OCI-M1 (cell line): ENCODE measurements at places on chromosomes 16 and 17.

- no peak for DNase-seq
Observed at GRCh38 chr16:57316390-57317017, 32.0 kb upstream of the PLLP start.

DNA sequence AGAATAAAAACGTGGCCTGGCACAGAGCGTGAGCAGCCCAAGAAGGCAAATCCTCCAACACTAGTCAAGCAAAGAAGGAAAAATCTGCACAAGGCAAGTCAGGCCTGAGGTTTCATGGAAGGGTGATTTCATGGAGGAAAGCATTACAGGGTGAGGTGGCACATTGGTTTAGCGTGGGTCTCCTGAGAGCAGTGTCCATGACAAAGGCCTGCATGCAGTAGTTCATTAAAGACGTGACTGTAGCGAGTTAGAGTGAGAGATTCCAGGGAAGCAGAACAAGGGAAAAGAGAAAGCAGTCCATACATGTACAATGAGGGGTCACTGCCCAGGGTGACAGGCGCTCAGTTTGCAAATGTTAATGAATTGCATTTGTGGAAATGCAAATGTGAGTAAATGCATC lies 285.0 kb upstream of the ERCC4 start:
- DNase-seq, result no peak

- peak; percentile 68 for DNase-seq
Observed at GRCh38 chr16:88650749-88651275, at the start of gene CYBA. TSS of gene CYBA (minus strand) at chr16:88651053. CDS start at chr16:88651013, 40 bp downstream.

DNA sequence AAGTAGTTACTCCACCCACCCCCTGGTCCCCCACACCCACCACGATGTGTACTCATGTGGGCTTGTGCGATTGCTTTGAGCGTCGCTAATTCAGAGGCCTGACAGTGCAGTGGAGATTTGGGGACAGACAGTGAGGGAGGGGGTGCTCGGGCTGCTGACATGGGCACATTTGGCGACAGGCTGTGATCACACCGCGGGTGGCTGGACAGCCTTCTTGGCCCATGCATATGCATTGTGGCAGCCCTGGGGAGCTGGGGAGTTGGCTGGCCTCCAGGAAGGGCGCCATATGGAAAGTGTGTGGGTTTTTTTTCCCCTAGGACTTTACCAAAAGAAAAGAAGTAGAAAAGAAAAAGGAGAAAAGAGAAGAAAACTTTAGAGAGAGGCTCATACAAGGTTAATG lies 275.5 kb upstream of the N4BP1 start:
- no peak for DNase-seq

DNA sequence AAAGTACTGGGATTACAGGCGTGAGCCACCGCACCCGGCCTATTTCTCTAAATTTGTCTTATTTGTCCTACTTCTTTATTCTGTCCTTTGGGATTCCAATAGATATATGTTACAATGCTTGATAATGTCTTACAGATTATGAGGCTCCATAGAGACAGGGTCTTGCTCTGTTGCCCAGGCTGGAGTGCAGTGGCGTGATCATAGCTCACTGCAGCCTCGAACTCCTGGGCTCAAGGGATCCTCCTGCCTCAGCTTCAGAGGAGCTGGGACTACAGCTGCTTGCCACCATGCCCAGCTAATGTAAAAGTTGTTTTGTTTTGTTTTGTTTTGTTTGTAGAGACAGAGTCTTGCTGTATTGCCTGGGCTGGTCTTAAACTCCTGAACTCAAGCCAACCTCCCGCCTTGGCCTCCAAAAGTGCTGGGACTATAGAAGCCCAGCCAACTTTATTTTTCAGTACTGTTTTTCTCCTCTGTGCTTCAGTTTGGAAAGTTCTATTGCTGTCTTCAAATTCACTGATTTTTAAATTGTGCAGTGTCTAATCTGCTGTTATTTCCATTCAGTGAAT lies 10.3 kb downstream of the ANKRD13B start:
- DNase-seq, result no peak

DNA sequence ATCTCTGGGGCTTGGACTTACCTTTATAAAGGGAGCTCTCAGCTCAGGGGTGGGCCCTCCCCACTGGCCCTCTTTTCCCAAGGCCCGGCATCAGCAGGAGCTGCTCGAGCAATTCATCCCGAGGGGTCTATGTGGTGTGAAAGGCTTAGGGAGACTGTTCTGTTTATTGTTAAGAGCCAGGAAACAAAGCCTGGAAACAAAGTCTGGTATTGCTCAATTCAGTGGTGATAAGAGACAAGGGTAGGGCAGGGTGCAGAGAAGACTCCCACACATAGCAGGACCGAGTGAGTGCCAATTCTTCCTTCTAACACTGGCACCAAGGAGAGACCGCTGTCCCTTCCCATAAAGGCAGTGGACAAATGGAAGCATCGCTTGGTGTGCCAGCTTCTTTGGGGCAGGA lies 750.7 kb downstream of the KCNJ18 start:
- peak; percentile 12 for DNase-seq

GRCh38 chr16:23975293-23975692 lies 139.5 kb downstream of the PRKCB start:
- DNase-seq, result no peak

- DNase-seq, result peak; percentile 32
Observed at GRCh38 chr17:8277317-8277716, 11.2 kb upstream of the RANGRF start.

DNA sequence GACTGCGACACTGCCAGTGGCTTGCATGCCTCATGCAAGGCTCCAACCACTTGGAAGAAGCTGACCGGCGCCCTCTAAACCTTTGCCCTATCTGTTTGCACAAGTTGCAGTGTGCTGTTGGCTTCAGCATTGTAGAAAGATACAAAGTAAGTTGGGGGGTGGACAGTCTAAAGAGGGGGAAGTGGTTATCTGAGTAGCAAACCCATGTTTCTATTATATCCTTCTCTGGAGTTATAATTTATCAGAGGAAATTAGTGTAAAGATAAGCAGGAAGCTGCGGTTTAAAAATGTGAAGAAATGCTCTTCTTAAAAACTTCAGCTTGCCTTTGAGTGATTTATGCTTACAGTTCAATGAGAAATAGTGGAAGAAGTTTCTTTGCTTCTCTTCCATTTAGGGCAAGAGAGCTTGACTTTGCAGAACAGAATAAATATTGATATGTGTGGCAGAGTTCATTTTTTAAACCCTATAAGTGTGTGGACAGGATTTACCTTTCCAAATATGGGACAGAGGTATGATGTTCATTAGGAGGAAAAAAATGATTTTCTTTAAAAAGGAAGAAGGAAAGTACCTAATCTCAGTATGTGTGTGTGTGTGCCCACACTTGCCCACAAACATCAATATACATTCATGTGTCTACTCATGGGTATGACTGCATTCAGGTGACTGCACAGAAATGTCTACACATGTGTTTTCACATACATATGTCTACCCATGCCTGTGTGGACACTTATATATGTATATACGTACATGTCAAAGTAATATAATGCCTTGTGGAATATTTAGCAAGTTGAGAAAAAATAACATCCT lies 8.1 kb downstream of the AMZ2 start:
- DNase-seq, result peak; percentile 87

- DNase-seq, result no peak
Observed at GRCh38 chr16:85029981-85030401, 2.4 kb downstream of the KIAA0513 start.

GRCh38 chr17:74862108-74862901 lies 2.6 kb upstream of the GRIN2C start:
- DNase-seq, result peak; percentile 48

DNA sequence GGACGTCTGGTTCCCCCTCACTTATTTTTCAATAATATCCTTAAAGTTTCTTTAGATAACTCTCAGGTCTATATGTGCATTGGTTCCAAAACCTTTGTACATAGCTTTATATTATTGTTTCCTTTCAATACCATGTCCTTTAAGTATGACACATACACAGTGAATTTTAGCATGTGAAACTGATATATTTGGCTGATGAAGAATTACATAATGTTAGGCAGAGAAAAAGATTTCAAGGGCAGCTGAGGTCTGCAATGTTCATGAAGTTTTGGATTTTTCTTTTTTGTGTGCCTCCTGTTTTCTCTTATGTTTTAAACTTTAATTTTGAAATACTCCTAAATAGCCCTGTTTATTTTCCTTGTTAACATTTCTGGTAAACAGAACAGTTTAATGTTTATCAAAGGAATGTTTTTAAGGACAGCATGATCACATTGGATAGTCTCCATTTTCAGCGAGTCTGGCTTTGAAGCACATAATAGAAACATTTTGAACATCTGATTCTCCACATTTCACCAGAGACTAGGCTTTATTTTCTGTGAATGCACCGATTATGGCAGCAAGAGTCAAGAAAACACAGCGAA lies 32.9 kb upstream of the FBXO47 start:
- no peak for DNase-seq

- DNase-seq, result no peak
Observed at GRCh38 chr17:69900101-69900500, 174.9 kb upstream of the KCNJ16 start.

DNA sequence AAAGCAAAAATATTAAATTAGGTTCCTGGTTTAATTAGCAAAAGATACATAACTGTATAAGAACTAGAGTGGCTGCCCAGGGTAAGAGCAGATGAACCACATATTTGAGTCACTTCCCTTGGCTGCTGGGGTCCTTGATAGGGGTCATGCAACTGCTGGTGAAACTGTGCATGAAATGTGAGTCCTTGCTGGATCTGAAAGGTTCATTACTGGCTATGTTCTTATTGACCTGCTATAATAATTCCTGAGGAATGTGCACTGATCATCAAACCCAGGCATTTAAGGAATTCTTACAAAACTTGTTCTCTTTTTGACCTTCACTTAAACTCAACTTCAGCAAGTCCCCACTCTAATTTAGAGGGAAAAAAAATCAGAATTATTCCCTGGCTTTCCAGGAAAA lies 183.4 kb downstream of the ZNF18 start:
- no peak for DNase-seq
